ENCODE measurements at places on chromosomes 2 and 18. TPM values are rescaled to one million over a fixed set of nuclear protein-coding genes. Genes with fewer than 3 reads are reported as not detected.
A peak's percentile ranks its signal among the peaks of the same experiment; 100 is the strongest.

DNA sequence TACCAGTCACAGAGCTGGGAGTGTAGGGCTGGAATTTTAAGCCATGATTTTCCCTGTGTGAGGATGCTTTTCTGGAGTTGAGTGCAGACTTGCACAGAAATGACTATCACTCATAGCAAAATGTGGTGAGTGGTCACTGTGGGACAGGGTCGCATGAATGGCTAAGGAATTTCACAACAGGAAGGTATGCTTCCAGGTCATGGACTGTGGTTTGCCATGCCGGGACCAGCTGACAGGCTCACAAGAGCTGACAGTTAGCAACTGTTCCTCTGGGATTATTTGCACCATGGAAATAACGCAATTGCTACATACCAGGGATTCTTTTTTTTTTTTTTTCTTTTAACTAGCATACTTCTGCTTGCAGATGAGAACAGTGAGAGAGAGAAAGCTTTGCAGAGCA lies 3.8 kb upstream of the UXS1 start:
- peak; percentile 70 for DNase-seq

- DNase-seq = peak; percentile 37
These were observed 72.0 kb upstream of the CTAGE1 start for GRCh38 chr18:22489704-22490103.

The RBKS gene
- 3.8 TPM for total RNA-seq

DNA sequence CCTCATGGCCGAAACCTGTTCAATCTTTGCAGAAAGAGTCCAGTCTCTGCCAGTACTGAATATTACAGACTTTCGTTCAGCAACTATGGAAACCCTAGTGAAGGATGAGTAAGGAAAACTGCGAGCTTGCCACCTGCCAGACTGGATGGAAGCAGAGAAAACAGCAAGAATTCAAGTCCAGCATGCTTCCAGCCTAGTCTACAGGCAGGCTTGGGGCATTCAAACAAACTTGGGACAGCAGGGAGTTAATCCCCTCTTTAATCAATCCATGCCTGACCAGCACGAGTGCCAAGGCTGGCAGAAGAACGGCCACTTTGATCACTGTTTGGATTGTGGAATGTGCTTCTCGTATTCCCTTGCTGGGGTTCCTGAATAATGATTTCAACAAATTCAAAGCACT lies 145.2 kb downstream of the EPHA4 start:
- no peak for DNase-seq

The AMER3 gene
- total RNA-seq = not detected

GRCh38 chr2:168241208-168241607 lies 6.2 kb downstream of the STK39 start:
- peak; percentile 63 for DNase-seq

DNA sequence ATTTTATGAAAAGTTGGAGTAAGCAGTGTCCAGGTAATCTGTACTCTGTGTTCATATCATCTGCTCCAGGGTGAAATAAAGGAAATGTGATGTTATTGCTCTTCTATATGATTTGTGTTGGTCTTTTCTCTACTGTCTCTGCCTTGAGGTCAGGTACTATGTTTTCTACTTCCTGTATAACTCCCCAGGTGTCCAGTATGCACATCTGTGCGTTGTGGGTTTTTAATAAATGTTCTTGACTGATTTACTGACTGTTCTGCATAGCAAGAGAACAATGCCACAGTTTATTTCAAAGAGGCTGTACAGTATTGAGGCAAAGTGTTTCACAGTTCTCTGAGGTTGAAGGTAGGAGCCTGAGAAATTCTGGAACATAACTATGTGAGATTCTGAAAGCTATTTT lies 89.7 kb downstream of the BABAM2 start:
- peak; percentile 72 for DNase-seq

- DNase-seq = no peak
These were observed 105.6 kb downstream of the FEZ2 start for GRCh38 chr2:36492216-36492945.

The GDF7 gene
- total RNA-seq = not detected

The FRZB gene
- 0.17 TPM for total RNA-seq

- no peak for DNase-seq
These were observed 29.8 kb downstream of the MAPRE3 start for GRCh38 chr2:27000228-27000627.

Measured in mammary epithelial cell (primary cell).